HS-5 (cell line): ENCODE measurements at places on chromosomes 12 and 14.

GRCh38 chr12:118103201-118103600 is 610 bp downstream of the VSIG10 start:
- no peak for DNase-seq

DNA sequence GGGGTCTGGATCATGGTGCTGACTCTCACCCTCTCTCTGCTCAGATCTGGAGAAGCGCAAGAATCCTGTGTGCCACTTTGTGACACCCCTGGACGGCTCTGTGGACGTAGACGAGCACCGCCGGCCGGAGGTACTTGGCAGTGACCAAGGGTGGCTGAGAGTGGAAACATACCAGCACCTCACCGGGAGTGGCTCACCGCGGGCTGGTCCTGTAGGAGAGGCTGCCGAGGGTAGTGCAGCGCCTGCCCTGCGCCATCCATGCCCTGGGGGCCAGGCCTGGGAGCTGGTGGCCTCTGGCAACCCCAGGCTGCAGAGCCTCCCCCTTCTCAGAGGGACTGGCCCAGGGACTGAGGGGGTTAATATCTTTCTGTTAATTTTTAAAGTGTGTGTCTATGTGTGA is 46.2 kb downstream of the IL31 start:
- DNase-seq, result no peak

GRCh38 chr12:104294927-104295668 is 8.4 kb upstream of the EID3 start:
- no peak for DNase-seq

DNA sequence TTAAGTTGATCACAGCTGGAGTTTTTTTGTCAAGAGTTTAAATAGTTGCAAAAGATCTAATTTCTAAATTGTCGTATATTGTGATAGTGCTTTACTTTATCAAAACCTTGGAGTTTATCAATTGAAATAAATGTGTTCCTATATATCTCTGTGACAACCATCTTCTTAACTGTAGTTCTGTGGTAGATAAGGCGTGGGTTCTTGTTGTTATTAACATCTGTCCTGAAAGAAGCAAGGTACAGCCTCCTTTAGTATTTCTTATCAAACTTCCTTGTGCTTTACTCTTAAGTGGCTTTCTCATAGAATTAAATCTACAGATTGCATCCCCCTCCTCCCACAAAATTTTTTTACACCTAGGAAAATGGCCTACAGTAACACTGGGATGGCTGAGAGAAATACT is 7.3 kb downstream of the SCYL2 start:
- no peak for DNase-seq

GRCh38 chr12:3035171-3035570 is 42.0 kb upstream of the TSPAN9 start:
- DNase-seq, result no peak

DNA sequence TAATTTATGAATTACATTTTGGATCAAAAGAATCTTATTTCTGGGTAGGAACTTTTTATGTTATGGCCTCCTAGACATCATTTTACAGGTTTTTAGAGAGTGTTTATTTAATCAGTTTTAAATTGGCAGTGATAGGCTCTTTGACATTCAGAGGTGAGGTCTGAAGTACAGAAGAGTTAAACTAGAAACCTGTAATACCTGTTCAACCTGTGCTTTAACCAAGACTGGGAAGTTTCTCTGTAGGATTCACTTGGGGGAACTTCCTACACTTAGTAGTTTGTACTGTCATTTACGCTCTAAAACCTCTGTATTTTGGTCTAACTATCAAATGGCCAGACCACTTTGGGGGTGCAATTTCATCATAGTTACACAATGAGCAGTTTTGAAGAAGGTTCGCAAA is 35.9 kb downstream of the PLEKHA5 start:
- DNase-seq, result no peak

DNA sequence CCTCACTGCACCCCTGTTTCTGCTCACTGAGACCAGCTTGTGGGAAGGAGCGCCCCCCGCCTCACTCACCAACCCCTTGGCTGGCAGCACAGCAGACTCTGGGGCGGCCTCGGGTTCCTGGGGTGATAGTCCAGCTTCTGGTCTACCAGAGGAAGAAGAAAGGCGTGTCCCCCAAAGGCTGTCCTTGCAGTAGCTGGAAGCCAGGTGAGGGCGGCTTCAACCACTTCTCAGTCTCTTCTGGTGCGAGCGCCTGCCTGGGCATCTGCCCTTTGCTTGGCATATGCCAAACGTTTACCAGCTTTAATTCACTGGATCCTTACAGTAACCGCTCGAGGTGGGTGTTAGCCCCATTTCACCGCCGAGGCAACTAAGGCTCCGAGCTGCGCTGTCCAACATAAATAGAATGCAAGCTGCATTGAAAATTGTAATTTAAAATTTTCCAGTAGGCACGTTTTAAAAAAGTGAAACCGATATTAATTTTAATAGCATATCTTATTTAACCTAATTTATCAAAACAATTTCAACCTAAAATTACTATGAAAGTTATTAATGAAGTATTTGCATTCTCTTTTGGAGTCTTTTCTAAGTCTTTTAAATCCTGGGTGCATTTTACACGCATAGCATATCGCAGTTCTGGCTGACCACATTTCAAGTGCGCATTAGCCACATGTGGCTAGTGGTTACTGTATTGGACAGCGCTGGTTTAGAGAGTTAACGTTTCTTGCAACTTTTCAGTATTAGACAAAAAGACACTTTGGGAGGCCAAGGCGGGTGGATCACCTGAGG is 872 bp downstream of the FAM177A1 start:
- peak; percentile 19 for DNase-seq

DNA sequence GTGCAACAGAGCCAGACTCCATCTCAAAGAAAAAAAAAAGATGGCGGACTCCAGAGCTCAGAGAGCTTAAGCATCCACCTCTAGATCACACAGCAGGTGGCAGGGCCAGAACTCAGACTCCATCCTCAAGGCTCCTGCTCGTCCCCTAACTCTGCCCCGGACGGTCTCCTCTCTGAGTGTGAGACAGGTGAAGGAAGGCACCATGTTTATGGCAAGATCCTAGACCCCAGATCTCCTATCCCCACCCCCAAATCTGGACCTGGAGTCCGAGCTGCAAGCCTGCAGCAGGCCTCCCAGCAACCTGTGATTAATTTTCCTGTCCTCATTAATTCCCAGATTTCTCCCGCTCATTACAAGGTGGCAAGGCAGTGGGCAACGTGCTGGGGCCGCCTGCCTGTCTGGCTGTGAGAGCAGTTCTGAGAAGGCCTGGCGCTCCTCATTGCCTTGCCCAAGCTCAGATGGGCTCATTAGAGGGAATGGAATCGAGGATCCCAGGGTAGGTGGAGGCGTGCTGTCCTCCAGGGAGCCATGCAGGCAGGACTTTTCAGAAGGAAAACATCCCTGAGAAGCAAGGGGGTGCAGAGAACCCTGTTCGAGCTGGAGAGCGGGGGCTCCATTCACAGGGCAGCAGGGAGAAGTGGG is 296.6 kb upstream of the RTL1 start:
- no peak for DNase-seq

DNA sequence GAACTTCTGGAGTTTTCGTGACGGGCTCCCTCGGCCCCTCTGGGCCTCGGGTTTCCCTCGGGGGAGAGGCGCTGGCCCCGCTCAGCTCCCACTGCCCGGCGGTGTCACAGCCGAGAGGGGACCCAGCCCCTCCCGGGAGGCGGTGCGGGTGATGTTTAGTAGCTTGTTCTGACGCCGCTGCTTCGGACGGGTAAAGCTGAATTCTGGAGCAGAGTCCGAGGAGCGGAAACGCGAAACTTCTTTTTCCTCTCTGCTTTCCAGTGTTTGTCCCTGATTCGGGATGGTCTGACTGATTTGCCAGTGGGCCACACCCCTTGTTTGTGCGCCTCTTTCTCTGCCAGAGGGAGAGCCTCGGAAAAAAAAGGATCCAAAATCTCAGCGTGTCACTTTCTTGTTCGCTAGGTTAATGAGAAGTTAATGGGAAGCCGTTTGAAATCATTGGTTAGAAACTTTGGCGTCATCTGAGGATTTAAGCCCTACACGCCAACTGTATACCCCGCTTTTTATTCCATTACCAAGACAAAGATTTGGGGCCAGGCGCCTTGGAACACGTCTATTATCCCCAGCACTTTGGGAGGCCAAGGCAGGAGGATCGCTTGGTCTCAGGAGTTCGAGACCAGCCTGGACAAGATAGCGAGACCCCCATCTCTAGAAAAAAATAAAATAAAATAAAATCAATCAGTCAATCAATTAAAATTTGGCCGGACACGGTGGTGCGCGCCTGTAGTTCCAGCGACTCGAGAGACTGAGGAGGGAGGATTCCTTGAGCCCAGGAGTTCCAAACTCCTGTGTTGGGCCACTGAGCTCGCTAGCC is 756 bp downstream of the TULP3 start:
- DNase-seq, result peak; percentile 45

DNA sequence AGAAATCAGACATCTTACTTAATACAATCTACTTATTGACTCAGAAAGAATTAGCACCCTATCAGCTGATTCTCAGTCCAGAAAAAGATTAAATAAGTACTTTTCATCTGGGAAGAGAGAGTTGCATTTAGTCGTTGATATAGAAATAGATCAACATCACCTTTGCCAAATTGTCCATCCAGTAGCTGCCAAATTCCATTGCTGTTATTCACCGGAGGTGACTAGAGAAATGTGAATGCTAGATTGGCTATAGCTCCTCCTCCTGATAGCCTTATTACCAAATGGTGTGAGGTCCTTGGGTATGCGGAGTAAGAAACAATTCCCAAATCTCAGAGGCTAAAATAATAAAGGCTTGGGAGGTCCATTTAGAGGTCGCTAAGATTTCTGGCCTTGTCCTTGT is 723.3 kb upstream of the FLRT2 start:
- DNase-seq, result peak; percentile 22

DNA sequence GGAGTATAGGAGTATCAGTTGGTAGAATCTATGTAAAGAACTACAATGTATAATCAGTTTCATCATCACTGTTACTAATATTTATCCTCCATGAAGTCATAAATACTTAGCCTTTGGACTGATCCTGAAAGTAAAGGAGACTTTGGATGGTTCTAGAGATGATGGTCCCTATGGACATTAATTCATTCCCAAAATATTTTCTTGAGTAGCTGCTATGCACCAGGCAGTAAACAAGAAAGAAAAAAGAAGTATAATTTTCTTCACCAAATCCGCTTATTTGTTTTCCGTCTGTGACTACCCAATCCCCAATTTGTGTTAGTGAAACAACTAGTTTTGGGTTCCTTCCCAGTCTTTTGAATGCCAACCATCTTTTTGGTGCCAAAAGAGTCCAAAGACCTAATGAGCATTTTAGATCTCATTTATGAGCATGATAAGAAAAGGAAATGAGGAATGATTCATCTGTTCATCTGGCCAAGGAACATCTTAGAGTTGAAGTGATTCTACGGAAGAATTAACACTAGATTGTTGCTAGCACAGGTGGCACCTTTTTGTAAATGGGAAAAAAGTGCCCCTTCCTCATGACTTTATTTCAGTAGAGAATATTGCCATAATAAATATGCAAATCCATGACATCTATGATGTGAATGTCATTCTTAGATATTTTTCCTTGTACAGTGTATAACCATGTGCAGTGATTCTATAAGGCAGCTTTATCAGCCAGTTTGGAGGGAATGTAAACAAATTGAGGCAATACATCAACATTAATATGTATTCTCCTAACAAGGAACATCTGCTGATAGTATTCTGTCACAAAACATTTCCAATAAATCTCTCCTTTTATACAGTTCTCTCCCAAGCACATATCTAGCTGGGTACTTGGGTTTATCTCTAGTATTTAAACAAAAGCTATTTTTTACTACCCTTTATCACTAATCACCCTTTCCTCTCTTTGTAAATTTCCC is 85.1 kb upstream of the CCDC91 start:
- DNase-seq, result no peak

- DNase-seq, result no peak
Observed at GRCh38 chr12:83932011-83932410, 980.6 kb downstream of the SLC6A15 start.

DNA sequence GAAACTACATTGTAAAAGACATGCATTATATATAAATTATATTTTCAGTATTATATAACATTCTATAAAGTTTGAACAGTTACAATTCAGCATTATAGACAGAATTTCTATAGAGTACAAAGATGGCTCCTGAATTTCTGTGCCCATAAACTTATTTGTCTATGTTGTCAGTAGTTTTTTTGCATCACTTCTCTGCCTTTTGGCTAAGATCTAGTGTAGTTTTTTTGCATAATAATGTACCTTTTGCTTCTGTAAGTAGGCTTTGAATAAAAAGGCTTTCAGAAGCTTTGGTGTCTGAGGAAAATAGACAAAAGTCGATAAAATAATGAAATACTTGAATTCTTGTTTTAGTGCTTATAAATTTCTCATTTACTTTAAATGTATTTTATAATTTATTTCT is 11.1 kb downstream of the DNAL1 start:
- DNase-seq, result no peak

GRCh38 chr12:5014269-5014668 is 29.4 kb upstream of the KCNA5 start:
- no peak for DNase-seq

- no peak for DNase-seq
Observed at GRCh38 chr12:71694099-71694820, 8.4 kb downstream of the TMEM19 start.

- DNase-seq, result no peak
Observed at GRCh38 chr14:21647380-21647779, 6.3 kb upstream of the OR4E2 start.

DNA sequence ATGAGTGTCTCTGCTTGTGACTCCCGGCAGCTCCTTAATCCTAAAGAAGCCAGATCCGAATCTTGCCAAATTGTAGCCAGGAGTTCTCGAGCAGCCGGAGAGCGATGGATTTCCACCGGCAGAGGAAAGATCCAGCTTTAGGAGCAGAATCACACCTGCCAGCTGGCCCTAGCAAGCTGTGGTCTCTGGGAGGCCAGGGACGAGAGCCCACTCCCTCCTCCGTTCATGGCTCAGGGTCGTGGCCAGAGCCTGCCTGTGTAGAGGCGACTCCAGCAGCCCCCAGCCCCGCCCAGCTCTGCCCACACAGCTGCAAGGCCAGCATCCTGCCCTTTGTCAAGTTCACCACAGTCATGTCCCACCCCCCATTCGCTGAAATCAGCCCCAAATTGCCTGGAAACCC is 121.0 kb downstream of the SCARB1 start:
- DNase-seq, result no peak

- no peak for DNase-seq
Observed at GRCh38 chr12:22350886-22351285, 16.4 kb upstream of the ST8SIA1 start.

- DNase-seq, result no peak
Observed at GRCh38 chr14:101577221-101577909, 16.1 kb downstream of the DIO3 start.
